CD4-positive, alpha-beta T cell treated with Interleukin-10 for 1 hour (primary cell): ENCODE measurements at places on chromosomes 5 and 9.

DNA sequence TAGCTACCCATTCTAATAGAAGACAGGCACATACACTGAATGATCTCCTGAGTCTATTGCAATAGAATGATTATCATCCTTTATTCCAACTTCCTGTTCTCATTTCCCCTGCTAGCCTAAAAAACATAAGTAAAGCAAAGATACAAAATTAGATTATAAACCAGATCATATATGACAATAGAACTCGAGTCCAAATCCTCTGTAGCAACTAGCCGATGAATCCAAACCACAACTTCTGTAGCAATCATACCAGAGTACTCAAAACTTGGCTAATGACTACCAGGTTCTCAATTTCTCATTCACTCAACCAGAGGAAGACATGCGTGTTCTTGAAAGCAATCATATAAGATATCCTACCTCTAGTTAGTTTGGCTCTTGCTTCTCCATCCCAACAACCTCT, 622.1 kb downstream of the PSAT1 start:
- no peak for DNase-seq

DNA sequence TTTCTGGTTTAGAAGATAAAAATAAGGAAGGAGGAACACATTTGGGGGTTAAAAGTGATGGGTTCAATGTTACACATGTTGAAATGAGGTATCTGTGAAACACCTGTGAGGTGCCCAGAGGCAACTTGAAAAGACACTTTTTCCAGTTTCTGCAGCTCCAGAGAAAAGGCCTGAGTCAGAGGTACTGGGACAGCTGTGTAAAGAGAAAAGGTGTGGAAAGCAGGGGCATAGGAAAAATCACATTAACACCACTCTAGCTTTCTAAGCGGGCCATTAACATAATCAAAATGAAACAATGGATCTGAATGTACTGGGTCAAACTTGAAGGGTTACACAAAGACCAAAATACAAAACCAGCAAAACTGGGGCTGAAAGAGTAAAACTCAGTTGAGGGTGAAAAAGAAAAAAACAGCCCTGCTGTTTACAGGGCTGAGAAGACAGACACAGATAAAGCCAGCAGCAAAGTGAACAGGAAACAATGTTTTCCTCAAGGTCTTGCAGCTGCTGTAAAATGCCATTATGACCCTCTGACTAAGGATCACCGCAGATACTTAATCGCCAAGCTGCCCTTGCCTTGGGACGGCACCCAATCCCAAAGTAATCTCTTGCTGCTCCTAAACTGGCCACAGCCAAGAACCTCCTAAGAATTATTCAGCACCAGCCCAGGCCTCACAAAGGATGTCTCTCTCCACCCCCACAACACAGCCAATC, 104.7 kb downstream of the DROSHA start:
- DNase-seq, result no peak

- no peak for DNase-seq
These were observed 12.1 kb downstream of the CXCL14 start for GRCh38 chr5:135566422-135567400.

DNA sequence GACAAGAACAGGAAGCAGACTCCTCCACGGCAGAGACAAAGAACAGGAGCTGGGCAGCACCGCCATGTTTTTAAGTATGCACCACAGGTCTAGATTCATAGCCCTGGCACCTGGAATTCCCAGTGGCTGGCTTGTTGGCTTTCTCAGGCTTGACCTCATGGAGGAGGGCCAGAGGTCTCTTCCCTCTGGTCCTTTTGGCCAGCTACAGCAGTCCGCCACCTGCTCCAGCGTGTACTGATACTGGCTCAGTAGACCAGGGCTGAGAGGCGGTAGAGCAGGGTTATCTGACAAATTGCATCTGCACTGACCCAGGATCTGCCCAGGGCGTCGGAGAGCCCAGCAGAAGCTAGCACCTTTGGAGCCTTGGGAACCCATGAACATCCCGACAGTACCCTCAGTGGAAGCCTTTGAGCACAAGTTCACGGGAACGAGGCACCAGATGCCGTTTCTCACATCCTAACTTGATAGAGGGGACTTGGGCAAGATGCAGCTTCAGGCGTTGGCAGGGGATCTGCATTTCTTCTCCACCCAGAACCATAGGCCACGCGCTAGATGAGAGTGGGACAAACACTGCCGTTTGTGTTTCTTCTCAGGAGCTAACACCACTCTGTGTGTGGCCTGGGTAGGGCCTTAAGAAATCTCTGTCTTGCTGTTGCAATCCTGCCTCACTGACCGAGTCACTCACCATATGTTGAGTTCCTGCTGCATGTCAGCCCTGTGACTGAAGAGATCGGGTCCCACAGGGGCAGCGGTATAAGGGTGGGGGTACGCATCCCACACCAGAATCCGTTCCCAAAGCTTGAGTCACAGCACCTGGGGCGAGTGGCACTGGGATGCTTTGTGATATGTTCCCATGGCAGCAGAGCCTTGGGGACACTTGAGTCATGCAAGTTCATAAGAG, 90.3 kb upstream of the OTULINL start:
- no peak for DNase-seq

DNA sequence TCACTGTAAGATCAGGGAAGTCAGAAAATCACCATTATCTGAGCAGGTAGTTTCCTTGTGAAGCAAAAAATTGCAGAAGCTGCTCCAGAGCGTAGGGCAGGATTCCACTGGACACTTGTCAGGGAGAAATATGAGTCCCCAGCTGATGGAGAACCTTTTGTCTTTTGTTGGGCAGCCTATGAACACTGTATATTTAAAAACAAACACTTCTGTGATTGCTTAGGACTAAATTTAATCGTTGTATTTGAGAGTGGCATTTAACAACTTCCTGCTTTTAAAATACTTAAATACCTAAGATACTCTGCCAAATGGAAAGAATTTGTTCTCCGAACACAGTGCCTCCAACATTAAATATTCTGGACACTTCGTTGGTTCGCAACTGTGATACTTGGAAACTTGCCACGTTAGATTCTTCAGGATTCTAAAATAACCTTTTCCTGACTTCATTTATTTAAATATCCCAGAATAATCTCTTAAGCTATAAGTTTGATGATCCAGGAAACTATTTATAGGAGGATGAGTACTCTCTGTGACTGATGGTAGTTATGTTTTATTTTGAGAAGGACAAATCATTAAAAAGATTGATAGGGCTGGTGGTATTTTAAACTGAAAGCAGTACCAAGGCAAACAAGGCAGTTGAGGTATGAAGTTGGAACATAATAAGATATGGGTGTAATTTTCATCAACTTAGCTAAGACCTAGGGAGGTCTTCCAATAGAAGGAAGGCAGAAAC, 2.7 kb upstream of the HSPA4 start:
- no peak for DNase-seq

- peak; percentile 58 for DNase-seq
These were observed 536 bp downstream of the FEM1C start for GRCh38 chr5:115544043-115544435.

GRCh38 chr5:169527066-169527465, 56.5 kb upstream of the SPDL1 start:
- DNase-seq, result no peak

DNA sequence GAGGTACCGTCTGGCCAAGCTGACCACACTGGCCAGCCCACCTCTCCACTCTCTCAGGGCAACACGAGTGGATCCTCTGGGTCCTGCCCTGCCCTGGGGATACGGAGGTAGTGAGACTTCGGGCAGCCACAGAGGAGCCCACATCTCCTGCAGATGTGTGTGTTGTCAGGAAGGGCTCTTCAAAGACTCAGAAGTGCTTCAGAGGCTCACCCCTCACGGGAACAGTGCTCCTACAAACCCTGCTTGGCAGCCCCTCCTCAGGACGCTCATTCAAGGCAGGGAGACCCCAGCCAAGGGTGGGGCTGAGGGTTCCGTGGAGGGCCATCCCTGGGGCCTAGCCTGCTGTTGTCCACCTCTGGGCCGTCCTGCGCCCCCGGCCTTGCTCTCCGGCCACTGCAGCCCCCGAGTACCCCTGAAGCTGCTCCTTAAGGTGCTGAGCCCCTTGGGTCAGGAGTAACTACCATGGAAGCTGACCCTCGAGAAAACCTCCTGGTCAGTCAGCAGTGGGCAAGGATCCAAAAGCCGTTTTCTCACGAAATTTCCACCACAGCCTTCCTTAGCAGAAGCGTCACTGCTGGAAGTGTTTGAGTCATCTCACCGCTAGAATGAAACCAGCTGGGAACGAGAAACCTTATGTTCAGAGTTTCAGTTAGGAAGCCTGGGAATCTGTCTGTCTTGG, 23.2 kb upstream of the LRRC14B start:
- no peak for DNase-seq

DNA sequence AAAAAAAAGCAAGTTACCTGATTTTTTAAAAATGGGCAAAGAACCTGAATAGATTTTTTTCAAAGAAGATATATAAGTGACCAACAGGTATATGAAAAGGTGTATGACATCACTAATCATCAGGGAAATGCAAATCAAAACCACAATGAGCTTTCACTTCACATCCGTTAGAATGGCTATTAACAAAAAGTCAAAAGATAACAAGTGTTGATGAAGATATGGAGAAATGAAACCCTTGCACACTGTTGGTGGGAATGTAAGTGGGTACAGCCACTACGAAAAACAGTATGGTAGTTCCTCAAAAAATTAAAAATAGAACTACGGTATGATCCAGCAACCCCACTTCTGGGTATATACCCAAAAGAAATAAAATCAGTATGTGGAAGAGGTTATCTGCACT, 134.8 kb downstream of the UGCG start:
- no peak for DNase-seq

DNA sequence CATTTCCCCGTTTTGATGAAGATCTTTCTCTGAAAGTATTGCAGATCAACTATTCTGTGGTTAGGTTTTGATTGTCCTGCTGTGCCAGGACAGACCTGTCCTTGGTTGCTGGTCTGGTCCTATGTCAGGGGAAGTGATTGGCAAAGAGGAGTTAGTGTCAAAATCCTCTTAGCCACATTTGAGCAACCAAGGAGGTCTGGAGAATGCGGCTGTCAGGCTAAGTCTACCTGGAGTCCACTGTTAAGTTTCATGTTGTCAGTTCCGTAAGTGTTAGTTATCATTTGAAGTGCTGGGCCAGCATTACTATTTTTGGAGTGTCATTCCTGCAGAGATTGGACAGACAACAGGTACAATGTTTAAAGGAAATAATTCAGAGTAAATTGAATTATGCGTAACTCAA, 62.3 kb downstream of the UBE2QL1 start:
- DNase-seq, result no peak

- DNase-seq, result no peak
These were observed 53.5 kb downstream of the KCNIP1 start for GRCh38 chr5:170557314-170557713.
